ENCODE measurements at places on chromosomes 12 and 14. TPM values are rescaled to one million over a fixed set of nuclear protein-coding genes. Genes with fewer than 3 reads are reported as not detected.

The CNIH1 gene
- 103 TPM for total RNA-seq

The TSPAN19 gene
- total RNA-seq = not detected

The HOXC5 gene
- total RNA-seq = not detected

The TTC7B gene
- 13.4 TPM for total RNA-seq

The ACSS3 gene
- total RNA-seq = 2.0 TPM

The SLC6A13 gene
- total RNA-seq = not detected

The EPYC gene
- not detected for total RNA-seq

DNA sequence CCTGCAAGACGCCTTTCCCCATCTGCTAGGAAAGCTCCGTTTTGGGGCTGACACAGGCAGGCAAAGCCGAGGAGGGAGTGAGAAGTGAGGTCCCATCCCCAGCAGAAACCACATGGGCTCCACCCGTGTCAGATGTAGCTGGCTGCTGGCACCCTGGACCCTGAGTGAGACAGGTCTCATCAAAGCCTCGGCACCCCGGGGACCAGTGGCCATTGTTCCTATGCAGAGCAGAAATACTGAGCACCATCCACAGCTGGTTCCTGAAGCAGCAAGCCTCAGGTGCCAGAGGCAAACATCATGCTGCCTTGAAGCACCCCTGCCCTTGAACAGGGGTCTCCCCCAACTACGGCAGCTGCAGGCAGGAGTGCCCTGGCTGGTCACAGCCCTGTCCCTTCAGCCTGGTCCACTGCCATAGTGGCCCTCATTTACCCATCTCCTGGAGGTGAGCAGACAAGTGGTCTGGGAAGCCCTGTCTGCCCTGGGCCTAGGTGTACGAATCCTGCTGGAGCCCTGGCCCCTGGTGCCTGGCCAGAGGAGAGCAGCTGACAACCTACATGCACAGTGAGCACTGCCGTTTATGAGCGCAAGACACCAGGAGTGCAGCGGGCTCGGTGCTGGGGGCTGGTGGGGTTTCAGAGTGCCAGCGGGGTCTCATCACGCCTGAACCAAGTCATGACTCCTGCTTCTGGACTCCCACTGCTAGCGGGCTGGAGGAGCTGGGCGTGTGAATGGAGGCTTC is 289.8 kb upstream of the RTL1 start:
- DNase-seq = no peak

GRCh38 chr12:83031196-83031595 is 344.5 kb downstream of the TMTC2 start:
- no peak for DNase-seq

GRCh38 chr12:32647275-32647674 is 31.8 kb upstream of the DNM1L start:
- DNase-seq = no peak

DNA sequence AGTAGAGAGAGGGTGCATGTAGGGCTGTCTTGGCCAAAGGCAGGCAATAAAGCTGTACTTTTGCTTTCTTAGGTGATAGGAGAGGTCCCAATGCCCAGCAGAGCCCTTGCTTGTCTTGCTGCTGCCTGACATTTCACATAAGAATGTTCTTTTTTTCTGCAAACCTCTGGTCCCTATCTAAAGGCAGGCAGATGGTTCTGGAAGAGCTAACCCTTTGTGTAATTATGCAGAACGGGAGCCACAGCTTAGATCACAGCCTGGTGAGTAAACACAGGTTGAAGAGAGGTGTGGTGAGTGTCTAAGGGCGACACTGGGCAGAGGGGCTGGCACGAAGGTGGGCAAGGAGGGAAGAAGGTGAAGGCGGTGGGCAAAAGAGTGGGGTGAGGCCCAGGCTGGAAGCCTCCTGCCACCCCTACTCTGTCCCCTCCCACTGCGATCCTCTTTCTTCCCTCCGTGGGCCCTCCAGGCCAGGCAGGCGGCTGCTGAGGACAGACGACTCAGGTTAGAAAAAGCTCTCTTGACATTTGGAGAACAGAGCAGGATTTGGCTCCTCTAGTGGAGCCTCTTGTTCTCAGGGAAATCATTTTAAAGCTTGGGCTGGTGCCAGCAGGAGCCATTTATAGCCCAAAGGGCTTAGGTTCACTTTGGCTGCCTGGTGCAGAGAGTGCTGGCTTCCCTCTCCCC is 42.8 kb downstream of the PRMT8 start:
- DNase-seq = no peak

- no peak for DNase-seq
These were observed 226.5 kb upstream of the SOX5 start for GRCh38 chr12:24175929-24176328.

- no peak for DNase-seq
These were observed 210.1 kb upstream of the TBX3 start for GRCh38 chr12:114894076-114894475.

DNA sequence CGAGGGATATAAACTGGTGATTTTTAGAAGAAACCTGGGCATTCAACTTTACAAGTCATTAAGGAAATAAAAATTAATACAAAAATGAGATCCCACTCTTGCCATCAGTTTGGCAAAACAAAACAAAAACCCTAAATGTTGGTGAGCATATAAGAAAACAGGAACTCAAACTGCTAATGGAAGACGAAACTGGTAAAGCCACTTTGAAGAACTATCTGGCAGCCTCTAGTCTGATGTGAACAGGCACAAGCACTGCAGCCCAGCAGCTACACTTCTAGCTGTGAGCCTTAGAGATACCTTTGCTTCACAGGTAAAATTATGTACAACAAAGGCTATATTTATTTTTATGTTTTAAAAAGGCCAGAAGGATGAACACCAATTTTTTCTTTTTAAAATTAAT is 459.6 kb downstream of the ZFP36L1 start:
- no peak for DNase-seq

DNA sequence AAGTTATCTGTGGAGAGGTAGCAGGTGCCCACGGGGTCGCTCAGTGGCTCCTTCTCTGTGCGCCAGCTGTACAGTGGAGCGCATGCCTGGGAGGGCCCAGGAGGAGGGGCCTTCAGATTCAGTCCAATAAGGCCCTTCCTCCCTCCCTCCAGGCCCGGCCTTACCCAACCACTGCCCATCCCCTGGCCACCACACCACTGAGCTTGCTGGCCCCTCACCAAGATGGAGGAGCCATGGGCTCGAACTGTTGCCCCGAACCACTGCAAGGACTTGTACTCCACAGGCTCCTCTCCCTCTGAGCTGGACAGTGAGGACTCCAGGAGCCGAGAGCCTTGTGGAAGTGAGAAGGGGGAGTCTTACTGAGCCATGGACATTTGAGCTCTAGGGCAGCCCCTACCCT is 9.8 kb downstream of the ITGA5 start:
- DNase-seq = no peak

DNA sequence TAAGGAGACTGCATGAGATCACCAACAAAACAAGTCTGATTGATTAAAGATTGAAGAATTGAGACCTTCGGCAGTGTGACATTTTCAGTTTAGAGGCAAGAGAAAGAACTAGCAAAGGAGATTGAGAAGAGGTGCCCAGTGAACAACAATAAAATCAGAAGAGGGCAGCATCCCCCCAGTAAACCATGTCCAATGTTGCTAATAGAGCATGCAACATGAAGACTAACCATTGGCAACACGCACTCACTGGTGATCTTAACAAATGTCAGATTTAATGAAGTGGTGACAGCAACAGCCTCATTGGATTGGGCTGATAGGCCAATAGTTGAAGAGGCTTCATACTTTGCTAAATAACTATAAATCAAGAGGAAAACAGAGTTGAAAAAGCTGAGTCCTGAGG is 20.7 kb upstream of the TAS2R14 start:
- DNase-seq = no peak

GRCh38 chr14:30195941-30196340 is 268.3 kb upstream of the PRKD1 start:
- DNase-seq = no peak

DNA sequence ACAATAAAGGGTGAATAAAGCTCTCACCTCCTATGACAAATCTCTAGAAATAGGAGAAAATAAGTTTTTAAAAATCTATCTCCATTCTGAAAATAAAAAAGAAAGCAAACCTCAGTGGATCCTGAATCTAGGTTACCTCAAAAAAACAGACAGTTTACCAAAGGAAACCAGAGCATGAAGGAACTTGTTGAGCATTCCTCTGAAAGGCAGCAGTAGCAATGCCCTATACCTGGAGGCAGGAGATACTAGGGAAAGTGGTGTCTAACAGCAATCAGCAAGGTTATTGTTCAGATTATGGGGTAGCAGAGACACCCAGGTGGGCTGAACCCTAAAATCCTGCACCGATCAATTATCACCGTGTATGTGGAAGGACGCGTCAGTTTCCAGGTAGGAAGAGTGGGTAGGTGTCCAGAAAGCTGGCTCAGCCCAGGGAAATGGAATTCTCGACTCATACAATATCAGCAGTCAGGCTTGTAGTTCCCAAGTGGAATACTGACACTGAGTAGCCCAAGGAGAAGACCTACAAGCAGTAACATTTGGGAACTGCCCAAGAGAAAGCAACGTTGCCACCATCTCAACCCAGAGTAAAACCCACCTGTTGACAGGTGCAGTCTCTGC is 128.3 kb downstream of the ST8SIA1 start:
- no peak for DNase-seq

GRCh38 chr14:100436745-100437406 is 113.7 kb downstream of the SLC25A47 start:
- peak; percentile 40 for DNase-seq

DNA sequence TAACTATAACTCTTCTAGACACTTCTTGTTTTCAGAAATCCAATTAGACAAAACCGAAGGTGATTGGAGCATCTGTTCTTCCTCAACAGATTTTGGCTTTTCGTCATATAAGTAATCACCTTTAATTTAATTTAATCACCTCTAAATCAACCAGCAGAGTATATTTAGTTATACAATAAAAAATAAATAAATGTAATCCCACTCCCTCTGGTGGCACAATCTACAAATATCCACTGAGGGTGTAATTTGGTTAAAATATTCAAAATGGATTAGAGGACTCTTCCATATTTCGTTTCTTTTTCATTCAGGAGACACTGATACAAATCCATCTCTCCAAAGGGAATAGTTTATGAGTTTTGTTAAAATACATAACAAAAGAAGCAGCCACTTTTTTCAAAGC is 18.3 kb upstream of the SLC35F4 start:
- DNase-seq = no peak

- DNase-seq = peak; percentile 70
These were observed 4.1 kb downstream of the CKB start for GRCh38 chr14:103518422-103519042.

DNA sequence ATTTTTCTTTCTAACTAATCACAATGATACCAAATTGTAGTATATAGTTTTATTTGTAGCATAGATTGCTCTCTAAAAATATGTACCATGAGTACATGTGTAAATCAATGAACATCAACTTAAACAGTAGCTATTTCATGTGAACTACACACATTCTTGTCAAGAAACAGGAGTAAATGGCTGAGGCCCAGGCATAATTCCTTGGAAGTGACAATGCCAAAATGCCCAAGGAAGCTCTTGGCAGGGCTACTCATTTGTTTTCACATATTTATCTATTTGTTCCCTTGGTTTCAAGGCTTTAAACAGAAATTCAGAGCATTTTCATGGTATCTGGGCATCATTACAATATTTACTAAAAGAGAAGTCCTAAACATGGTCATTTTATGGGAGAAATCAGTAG is 165.7 kb downstream of the SLC16A7 start:
- DNase-seq = no peak

- no peak for DNase-seq
These were observed 204.3 kb upstream of the FRMD6 start for GRCh38 chr14:51447411-51447810.

GRCh38 chr14:84891404-84891803 is 638.5 kb upstream of the FLRT2 start:
- no peak for DNase-seq

- DNase-seq = no peak
These were observed 66.5 kb downstream of the PUS7L start for GRCh38 chr12:43692064-43692463.

- DNase-seq = peak; percentile 81
These were observed 8.9 kb downstream of the VAMP1 start for GRCh38 chr12:6461401-6462233.

- DNase-seq = no peak
These were observed 7.4 kb downstream of the CDKN1B start for GRCh38 chr12:12724421-12725085.

DNA sequence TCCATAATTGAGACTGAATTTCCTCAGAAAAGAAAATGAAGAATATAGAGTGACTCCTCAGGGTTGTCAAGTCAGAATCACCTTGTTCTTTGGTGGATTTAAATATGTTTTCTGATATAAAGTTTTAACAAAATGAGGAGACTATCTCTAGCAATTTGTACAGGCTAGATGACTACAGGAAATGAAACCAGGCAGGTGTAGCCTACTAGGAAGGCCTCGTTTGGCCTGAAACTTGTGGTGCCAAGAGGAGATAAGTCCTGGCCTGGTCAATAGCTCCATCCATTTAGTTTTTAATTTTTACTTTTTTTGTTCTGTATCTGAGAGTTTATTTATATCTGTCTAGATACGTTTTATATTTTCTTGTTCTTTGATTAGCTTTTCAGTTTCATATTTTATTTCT is 41.5 kb downstream of the SNAPC1 start:
- DNase-seq = no peak

DNA sequence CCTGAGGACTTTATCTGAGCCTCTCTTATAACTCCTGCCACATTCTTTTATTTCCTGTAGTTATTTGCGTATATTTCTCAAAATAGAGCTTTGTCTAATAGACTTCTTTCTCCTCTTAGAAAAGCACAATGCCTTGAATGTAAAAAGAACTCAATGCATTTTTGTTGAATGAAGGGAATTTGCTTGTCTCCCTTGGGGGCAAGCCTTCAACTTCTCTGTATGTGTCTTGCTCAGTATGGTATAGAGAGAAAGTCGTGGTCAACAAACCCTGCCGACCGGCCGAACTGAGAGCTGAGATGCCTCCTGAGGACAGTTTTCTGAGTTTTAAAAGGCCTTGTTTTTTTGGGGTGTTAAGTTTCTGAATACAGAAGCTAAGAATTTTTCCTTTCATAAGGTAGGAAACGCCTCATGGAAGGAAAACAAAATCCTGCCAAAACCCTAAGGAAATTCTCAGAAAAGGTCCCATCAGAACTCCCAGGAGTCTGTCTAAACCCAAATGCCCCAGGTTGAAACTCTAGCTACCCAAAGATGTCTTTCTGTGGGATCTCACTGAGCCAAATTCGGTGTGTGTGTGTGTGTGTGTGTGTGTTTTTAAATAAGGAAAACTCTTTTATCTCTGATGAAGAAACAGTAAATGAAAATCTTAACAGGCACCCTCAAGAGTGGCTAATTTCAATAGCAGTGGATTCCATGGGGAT is 136.6 kb downstream of the C12orf75 start:
- no peak for DNase-seq

GRCh38 chr12:80170915-80171314 is 71.6 kb downstream of the OTOGL start:
- no peak for DNase-seq

- DNase-seq = peak; percentile 75
These were observed 24.6 kb upstream of the UBC start for GRCh38 chr12:124939079-124939420.

- no peak for DNase-seq
These were observed 25.6 kb upstream of the SLC2A3 start for GRCh38 chr12:7961395-7962178.

DNA sequence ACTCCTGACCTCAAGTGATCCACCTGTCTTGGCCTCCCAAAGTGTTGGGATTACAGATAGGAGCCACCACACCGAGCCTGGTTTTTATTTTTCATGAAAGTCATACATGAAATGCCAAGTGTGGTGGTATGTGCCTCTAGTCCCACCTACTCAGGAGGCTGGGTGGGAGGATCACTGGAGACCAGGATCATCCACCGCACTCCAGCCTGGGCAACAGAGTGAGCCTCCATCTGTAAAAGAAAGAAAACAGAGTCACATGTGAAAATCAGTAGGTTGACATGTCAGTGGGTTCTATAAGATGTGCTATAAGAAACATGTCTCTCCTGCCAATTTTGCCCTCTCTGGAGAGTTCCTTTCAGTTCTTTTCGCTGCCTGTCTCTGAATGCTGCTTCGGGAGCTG is 28.2 kb downstream of the ANKRD9 start:
- no peak for DNase-seq
